ENCODE measurements at places on chromosomes 12 and 14.

GRCh38 chr12:122089077-122089476 is 10.5 kb downstream of the MLXIP start:
- no peak for DNase-seq

DNA sequence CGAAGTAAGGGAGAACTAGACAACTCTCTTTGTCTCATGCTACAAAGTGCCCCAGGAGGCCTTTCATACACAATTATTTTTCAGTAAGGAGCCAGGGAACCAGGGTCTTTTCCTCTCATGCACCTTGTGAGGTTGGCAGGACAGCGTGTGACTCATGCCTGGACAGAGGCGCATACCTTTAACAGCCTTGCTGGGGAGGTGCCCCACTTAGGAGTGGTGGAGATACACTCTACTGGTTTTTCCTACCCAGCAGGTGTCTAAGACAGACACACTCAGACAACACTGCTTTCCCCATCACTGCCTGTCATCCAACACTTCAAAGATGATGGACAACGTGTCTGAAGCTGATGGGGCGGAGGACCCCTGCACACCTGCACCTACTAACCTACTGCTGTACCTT is 49.1 kb downstream of the B4GALNT3 start:
- no peak for DNase-seq

DNA sequence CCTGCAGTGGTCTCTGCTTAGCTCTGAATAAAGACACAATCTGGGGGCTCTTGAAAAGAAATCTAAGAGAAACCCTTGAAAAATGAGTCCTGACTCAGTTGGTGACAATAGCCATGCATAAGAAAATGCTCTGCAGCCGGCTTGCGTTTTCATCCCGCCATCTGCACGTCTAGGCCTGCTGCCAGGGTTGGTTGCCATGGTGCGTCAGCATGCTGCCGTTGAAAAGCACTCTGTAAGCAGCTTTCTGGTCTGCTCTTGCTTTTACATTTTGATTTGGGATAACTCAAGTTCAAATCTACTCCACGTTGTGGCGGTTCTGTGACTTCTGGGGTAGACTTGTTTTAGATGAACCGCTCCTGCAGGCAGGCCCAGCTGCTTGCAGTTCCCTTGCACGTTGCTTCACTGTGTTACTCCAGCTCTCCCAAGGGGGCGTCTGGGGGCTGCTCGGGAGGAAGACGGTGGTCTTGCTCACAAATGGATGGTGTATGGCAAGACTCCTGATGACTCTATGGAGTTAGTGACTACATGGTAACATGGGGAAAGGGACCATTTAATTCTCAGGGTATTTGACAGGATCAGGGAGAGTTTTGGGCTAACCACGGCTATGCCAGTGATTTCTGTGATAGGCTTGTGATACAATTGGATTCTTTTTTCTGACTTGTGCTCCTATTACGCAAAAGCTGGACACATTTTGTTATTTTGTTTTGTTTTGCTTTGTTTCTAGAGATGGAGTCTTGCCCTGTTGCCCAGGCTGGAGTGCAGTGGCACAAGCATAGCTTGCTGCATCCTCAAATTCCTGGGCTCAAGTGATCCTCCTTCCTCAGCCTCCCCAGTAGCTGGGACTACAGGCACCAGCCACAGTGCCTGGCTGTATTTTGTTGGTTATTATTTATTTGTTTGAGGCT is 15.8 kb downstream of the WNT5B start:
- no peak for DNase-seq

- DNase-seq, result no peak
Observed at GRCh38 chr12:41910578-41911320, 233.9 kb downstream of the GXYLT1 start.

- no peak for DNase-seq
Observed at GRCh38 chr12:70609739-70610491, 27.3 kb downstream of the PTPRB start.

DNA sequence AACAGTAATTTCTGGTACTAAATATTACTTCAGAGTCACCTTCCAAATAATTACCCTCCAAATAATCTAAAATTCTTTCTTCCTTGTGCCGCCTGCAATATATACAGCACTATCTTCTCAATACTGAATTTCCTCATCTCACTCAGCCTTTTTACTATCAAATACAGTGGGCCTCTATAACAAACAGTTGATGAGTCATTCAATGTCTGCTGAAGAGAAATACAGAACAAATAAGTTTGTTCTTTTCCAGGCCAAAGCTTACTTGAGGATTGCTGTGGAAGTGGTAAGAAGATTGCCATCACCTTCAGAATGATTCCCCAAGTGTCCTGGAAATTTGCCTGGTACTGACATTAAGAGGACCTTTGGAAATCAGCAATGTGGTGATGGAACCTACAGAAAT is 218.2 kb upstream of the ARHGAP5 start:
- no peak for DNase-seq

DNA sequence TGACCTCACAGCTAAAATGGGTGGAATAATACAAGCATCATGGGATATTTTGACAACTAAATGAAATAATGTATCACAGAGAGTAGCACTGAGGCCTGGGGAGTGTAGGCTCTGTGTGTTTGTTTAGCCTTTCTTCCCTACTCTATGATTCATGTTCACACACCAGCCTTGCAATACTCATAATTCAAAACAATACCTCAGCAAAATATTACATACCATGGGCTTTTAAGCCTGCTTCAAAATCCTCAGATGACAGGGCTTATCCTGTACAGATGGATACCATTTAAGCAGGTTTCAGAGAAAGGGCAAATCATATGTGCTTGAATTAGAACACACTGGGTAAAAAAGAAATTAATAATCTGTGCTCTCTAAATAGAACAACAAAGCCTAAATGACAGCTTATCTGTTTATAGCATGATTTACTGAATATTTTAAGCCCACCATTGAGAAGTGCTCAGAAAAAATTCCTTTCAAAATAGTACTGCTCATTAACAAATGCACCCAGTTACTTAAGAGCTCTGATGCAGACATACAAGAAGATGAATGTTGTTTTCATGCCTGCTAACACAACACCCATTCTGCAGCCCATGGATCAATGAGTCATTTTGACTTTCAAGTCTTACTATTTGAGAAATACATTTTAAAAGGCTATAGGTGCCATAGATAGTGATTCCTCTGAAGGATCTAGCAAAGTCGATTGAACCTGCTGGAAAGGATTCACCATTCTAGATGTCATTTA is 84.9 kb upstream of the ADAMTS20 start:
- DNase-seq, result no peak
